ENCODE measurements at places on chromosomes 12 and 14.

GRCh38 chr12:81208187-81208911 lies 130.5 kb downstream of the ACSS3 start:
- DNase-seq, result no peak

DNA sequence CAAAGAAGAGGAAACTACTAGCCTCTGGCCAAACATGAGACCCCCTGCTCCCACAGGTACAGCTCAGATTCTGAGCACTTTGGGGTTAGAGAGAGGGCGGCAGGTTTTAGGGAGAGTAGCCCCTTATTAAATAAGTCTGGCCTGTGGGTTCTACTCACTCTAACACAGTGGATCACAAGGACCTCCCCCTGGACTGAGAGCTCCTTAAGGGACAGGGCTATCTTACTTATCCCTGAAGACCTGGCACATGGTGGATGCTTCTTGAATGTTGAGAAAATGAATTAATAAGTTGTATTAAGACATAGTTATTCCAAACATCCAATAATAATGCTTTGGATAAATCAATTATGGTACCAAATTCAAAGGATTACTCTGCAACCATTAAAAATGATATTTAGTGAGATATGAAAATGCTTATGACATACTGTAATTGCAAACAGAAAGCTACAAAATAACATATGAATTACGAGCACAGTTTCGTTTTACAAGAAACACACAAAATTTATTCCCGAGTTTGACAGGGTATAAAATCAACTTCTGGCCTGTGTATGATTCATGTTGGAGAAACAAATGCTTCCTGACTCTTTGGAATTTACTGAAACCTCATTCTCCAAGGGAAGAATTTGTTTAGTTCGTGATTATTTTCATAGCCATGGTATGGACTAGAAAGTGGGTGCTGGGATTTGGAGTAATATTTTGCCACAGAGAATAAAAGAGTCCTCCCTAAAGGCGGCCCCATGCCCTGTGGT lies 59.3 kb upstream of the BDKRB2 start:
- no peak for DNase-seq

GRCh38 chr12:30153981-30154380 lies 370.2 kb upstream of the TMTC1 start:
- DNase-seq, result no peak

DNA sequence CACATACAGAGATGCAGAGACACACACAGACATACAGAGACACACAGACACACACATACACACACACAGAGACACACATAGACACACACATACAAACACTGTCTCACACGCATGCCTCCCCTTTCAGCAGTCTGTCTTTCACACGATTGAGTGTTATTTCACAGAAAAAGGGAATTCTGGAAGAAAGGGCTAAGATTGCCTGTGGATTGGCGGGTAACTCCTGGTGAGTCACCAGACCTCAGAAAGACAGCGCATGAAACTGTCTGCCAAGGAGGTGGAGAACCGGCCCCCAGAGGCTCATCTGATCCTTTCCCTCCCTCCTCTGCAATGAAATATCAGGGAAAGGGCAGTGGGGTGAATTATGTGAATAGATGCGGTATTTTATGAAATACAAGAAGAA lies 127.2 kb upstream of the GSC start:
- DNase-seq, result no peak

- no peak for DNase-seq
Observed at GRCh38 chr12:70785896-70786295, 134.6 kb downstream of the PTPRR start.

DNA sequence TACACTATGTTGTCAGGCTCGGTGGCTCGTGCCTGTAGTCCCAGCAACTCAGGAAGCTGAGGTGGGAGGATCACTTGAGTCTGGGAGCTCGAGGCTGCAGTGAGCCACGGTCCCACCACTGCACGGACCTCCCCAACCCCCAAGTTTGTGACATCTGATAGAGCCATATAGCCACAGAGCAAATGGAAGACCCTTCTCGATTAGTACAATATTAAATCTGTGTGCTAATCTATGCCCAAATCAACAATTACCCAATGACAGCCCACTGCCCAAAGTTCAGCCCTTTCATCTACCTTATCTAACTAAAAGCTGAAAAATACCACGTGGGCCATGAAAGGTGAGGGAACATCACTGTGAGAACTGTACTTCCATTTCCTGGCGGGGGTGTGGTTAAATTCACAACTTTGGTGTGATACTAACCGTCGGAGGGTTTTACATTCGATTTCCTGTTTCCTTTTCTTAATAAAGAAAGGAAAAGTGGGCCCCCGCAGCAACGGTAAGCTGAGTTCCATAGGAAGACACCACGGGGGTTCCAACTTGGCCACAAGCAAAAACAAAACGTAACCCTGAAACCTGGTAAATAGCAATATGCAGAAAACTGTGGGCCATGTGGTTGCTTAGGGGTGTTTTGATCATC lies 31.2 kb upstream of the FOS start:
- peak; percentile 33 for DNase-seq

DNA sequence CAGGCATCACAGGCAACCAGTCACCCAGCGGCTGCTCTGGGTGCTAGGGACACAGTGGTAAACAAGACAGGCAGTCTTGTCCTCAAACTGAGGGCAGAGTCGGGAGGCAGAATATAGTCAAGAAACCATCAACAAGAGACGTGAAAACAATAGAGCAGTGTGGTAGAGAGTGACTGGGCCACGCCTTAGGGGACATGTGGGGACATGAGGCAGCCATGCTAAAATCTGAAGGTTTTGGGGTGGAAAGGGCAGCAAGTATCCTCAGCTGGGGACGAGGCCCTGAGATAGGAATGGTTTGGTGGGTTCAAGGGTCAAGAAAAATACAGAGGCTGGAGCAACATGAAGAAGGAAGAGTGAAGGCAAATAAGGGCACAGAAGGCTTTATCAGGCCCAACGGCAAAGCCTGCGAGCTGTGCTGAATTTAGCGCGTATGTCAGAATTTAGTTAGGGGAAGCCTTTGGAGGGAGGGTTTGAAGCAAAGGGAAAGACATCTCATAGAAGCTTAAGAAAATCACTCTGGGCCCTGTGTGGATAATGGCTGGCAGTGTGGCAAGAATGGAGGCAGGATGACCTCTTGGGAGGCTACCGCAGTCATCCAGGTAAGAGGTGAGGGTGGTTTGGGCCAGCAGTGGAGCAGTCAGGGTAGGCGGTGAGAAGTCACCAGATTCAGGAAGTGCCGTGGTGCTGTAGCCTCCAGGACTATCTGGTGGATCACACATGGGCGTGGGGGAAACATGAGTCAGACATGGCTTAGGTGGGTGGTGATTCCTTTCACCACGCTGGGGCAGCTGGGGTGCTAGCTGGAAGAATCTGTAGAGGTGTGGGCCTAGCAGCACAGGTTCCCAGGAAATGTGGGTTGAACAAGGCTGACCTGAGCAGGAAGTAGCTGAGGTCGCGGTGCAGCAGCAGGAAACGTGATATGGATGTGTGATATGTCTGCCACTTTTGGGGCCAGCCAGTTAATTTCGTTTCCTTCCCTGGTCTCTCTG lies 3.0 kb downstream of the EVL start:
- peak; percentile 76 for DNase-seq

- no peak for DNase-seq
Observed at GRCh38 chr12:46364300-46364696, 8.3 kb downstream of the SLC38A2 start.
